ENCODE measurements at places on chromosomes 5 and 9.

DNA sequence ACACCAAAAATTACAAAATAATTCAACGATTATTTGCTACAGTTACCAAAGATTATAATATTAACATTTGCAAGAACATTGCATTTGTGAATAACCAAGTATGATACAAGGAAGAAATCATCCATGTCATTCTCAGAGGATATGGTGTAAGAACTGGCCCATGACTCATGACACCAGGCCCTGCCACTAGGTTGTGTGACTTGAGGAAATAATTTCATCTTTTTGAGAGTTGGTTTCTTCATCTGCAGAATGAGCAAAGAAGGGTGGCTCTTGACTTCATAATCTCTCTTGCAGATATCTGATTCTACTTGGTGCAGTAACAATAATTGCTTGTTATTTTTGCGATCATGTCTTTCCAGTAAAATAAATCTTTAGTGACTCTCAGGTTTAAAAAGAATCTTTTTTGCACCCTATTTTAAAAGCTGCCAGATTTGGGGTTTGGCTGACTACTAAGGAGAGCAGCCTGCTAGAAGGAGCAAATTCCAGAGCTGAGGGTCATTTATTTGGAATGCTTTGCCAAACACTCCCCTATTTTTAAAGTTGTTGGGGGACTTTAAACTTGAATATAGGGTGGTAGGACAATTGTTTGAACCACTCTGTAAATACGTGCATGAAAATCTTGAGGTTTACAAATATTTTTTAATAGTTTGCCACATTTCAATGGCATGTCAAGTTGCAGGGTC, 23.5 kb downstream of the ITGA1 start:
- DNase-seq, result no peak

GRCh38 chr9:114454652-114455051, 50.6 kb downstream of the WHRN start:
- DNase-seq, result no peak

- DNase-seq, result no peak
Measured at GRCh38 chr5:13921578-13921977, 22.9 kb downstream of the DNAH5 start.

GRCh38 chr9:135924628-135925338, 17.4 kb upstream of the CAMSAP1 start:
- DNase-seq, result no peak

GRCh38 chr9:36745977-36746376, 173.3 kb downstream of the MELK start:
- no peak for DNase-seq

DNA sequence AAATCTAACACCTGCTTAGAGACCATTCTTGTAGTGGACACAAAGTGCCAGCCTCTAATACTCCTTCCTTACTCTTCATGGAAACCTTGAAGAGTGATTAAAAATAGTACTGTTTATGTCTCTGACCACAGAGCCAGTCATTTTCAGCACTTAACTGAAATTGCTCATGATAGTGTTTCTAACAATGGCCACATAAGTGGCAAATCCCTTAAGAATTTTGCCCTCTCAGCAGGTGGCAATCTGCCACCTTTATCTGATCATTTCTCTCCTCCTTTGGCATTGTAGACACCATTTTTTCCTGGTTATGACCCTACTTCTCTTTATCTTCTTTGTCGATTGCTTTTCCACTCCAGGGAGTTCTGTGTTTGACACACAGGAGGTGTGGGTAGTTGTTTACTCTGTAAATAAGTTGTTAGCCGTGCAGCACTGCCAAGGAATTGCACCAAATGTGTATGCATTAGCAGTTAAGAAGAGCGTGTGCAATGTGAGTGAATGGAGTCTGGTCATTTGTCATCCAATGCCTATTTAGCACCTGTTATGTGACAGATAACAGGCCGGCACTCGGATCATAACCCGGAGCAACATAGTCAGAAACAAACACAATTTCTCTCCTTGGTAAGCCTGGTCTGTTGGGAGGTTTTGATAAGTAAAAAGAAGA, 36.8 kb upstream of the STARD4 start:
- DNase-seq, result no peak

GRCh38 chr9:77864211-77864889, 167.3 kb downstream of the GNAQ start:
- no peak for DNase-seq

GRCh38 chr9:113583511-113584427, 120.2 kb downstream of the RGS3 start:
- DNase-seq, result no peak

DNA sequence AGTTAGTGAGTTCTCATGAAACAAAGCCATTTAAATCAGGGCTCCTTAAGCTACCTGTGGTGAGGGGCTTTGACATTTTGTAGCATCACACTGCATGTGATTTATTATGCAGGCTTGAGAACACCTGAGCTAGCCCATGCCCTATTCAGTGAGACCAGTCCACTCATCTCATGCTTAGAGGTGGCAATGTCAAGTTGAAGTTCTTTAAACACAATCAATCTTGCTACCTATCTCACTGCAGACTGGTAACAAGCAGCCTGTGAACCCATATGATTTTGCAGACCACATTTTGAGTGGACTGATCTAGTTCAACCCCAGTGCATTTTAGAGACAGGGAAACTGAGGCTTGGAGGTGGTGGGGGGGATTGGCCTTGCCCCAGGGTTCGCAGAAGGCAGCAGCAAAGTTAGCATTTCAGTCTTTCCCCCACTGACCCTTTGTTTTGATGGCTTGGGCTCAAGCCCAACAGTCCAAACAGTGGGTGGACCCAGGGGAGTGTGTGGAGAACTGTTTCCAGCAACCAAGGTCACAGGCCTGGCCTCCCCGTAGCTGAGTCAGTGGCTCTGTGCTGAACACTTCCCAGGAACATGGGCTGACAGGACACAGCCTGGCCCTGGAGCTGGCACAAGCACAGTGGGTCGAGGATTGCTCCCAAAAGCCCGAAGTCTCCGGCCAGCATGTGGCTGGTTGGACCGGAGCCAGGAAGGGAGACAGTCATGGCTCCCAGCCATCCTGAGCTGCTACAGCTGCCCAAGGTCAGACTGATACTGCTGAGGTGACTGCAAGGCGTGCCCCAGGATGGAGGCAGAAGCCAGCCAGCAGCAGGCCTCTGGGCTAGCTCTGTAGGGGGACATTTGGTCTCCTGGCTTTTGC, 95.3 kb downstream of the RGS3 start:
- DNase-seq, result no peak

DNA sequence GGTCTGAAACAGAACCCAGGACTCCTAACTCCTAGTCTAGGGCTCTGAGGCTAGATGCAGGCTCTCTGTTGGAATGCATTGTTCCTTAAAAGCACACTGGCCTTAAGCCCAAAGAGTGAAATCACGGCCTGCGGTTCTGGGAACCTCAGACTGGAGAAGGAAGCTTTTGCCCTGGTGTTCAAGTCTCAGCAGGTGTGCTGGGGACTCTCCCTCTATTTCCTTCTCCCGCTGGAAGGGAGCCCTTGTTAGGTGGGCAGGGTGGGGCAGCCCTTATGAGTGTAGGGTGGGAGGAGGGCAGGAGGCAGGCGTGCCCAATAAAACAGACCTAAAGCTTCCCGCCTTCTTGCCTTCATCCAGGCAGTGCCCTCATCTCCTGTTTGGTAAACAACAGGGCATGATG, 1.8 kb upstream of the PPARGC1B start:
- no peak for DNase-seq

DNA sequence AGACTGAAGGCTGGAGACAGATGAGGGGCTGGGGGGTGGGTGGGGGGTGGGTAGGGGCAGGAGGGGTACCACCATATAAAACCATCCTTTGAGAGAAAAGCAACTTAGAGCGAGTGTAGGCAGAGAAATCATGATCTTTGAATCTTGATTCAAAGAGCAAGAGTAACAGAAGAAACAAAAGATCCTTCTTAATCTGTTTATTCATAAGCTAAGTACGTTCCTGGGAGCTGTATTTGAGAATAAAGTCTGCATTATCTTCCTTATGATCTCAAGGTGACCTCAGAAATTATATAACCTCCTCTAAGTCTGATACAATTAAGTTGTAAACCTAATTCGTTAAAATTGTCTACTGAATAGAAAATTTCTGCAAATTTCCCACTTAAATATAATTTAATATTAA, 558.8 kb downstream of the NR2F1-AS1 start:
- no peak for DNase-seq

DNA sequence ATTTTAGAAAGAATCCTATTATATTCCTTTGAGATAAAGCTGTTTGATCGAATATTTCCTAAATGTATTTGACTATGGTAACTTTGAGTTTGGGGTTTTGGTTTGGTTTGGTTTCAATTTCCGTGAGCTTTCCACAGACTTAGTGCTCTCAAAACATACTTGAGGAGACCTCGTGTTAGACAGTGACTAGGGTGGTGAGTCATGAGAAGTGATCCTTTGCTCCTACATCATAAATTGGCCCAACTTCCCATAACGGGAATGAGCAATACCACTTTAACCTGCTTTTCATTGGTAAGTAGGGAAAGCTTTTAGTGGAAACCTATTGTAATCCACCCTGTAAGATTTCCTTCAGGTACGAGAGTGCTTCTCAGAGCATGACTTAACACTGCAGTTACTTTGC, 3.8 kb upstream of the RASEF start:
- DNase-seq, result no peak

DNA sequence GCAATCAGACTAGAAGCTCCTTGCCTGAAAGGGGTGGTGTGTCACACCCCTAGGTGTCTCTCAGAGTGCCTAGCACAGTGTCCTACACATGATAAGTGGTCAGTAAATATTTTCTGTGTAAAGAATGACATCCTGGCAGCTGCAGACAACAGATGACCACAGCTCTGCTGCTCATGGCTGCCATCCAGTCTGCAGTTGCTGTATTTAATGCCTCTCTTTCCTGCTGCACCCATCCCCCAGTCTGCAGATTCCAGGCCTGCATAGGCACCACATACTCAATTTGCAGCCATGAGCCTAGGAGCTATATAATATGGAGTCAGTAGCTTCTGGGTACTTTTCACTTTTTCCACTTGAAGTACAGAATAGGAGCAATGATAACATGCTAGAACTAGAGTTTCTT, 94.9 kb upstream of the NR4A3 start:
- DNase-seq, result no peak

DNA sequence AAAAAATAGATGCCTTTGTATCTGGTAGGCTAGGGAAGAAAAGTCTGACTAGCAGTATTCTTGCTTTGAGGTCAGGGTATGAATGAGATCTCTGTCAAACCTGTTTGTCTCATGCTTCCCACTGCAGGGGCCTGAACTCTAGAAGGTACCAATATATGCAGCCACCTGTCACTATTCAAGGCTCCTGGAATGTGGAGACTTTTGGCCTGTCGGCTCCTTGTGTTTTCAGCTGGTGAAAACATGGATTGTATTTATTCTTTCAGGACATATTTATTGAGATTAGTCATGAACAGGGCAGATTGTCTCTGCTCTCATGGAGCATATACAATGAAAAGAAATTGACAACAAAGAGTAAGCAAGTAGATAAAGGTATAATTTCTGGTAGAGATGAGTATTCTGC, 255.8 kb downstream of the ARHGAP26 start:
- no peak for DNase-seq

DNA sequence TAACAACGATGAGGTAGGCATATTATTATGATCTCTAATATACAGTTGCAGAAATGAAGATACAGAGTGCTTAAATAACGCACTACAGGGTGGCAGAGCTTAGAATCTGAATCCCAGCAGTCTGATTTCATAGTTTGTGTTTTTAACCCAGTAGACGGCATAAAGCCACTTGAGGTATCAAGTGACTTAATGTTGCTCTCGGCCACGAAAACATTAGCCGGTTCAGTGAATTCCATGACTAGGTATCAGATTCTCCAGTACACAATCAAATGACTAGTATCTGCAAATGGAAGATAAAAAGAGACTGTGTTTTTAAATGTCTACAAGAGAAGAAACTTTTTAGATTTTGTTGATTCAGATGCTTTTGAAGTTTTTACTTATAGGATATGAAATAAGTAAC, 24.8 kb downstream of the SMC2 start:
- no peak for DNase-seq

DNA sequence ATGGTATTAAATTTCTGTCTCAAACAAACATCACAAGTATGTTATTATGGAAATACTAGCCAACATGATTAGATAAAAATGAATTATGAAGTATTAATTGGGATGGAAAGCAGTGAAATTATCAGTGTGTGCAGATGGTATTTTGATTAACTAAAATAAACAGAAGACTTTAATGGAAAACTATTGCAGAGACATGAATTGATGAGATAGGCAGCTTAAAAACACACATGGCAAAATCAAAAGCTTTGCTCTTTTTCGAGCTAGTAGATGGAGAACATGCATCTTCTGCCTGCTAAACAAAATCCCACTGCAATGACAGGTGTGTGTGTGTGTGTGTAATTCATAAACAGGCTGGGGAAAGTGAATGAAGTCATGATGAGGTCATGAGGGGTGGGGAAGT, 426.2 kb downstream of the MTRR start:
- DNase-seq, result no peak

DNA sequence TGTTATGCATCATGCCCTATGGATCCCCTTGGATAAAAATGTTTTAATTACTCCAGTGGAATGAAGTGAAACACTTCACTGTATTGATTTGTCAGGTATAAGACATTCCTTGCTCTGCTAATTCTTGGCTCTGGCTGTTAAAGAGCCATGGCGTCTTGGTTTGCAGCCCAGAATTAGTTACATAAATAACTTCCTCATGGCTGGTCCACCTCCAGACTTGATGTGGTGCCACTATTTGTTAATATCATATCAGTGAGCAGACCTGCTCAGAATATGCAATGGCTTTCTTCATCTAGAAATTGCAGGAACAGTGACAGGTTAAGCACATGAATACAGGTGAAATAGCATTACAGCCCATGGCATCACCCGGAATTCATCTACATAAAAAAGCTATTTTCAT, 446.9 kb upstream of the GRIN3A start:
- no peak for DNase-seq

- DNase-seq, result no peak
Measured at GRCh38 chr9:129623331-129623730, 2.4 kb upstream of the C9orf50 start.

GRCh38 chr5:39494107-39494510, 69.3 kb upstream of the DAB2 start:
- no peak for DNase-seq

GRCh38 chr9:88521308-88521707, 13.7 kb upstream of the NXNL2 start:
- no peak for DNase-seq

DNA sequence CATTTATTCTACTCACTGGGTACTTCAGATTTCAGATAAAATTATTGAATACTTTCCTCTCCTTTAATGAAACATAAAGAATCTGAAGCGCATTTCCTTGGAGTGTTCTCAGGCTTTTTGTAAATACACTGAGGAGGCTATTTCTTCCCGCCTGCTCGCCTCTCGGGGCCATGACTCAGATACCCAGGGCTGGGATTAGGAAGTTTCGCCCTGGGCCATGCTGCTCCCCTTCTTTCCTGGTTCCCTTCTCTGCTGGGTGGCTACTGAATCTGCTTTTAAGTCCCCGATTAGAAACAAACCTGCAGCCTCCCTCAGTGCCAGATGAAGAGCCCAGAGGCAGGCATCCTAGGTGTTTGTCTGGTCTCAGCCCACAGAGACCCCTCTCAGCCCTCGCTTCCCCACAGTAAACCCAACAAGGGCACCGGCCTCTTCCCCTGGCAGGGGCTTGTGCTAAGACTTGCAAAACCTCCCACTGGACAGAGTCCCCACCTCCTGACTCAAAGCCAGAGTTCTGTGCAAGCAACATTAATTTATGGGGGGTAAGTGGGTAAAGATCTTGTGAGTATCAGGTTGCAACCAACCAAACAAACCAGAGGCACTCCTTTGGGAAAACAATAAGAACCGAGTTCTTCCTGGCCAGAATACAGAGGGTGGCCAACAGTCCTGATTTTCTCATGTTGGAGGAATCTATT, 30.7 kb upstream of the IRX1 start:
- DNase-seq, result no peak

GRCh38 chr9:15306068-15306756, 804 bp downstream of the TTC39B start:
- DNase-seq, result no peak
